ENCODE measurements at places on chromosomes 7 and 10. TPM values are rescaled to one million over a fixed set of nuclear protein-coding genes. Genes with fewer than 3 reads are reported as not detected.

- no peak for DNase-seq
These were observed 15.4 kb upstream of the FZD9 start for GRCh38 chr7:73418113-73418703.

Gene ZNF398
- 12.1 TPM for total RNA-seq

- DNase-seq, result no peak
These were observed 6.9 kb downstream of the RET start for GRCh38 chr10:43083764-43084163.

DNA sequence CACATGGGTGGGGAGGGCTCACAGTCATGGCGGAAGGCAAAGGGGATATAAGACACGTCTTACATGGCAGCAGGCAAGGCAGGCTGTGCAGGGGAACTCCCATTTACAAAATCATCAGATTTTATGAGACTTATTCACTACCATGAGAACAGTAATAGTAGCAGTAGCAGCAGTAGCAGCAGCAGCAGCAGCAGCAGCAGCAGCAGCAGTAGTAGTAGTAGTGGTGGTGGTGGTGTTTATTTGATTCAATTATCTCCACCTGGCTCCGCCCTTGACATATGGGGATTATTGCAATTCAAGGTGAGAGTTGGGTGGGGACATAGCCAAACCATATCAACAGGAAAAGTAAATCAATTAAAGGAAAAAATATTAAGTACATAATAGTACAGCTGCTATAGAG, 184.7 kb downstream of the LRMDA start:
- no peak for DNase-seq

DNA sequence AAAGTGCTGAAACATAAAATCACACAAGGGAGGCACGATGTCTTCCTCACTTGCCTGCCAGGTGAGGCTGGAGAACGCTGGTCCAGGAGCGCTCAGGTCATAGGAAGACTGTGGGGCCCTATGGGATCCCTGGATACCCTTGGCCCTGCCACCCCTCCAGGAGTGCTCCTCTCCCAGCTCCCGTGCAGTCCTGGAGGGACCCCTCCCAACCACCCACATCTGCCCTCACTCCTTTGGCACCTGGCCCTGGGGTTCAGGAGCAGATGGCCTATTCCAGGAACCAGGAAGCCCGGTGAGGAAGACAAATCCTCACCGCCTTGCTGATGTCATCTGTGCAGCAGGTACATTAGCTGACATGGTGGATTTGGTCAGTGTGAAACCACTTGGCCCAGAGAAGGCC, 3.7 kb upstream of the CXCL12 start:
- DNase-seq, result peak; percentile 71

GRCh38 chr10:32318476-32318896, 28.5 kb downstream of the EPC1 start:
- no peak for DNase-seq

Gene ANK3
- total RNA-seq, result 6.1 TPM

DNA sequence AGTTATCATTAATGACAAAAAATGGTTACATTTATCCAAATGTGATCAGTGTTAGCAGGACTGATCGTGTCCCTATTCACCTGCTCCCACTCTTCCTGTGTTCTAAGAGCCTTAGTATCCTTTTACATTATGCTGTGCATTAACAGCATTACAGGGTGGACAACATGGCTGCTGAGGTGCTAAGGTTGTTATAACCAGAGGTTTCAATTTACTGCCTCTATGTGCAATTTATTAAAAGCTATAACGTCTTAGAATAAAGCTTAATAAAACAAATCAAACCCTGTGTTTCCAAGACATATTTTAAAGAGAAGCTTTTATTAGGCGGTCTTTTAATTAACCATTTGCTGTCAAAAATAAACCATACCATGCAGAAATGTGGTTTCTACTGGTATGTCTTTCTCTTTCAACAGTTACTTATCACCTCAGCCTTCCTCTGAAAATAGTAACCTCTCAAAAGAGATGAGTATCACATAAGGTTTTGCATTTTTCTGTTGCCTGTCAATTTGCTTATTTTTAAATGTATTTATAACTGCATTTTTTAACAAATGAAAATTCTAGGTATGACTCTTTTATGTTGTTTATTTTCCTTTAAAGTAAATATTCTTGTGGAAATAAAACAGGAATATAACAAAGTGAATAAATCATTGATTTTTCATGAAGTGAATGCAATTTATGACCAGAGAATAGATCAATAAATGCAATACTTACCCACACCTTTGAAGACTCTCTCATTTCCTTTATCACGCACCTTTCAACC, 849.8 kb upstream of the SORCS1 start:
- DNase-seq, result no peak

Gene OR9A2
- not detected for total RNA-seq

- DNase-seq, result no peak
These were observed 6.4 kb upstream of the MYL10 start for GRCh38 chr7:101635484-101635883.

GRCh38 chr7:106896231-106896630, 31.1 kb downstream of the PIK3CG start:
- no peak for DNase-seq

- no peak for DNase-seq
These were observed 205.9 kb downstream of the MBL2 start for GRCh38 chr10:52566471-52567246.

Gene MYL10
- total RNA-seq, result not detected

Gene ACSL5
- total RNA-seq, result 13.1 TPM

- DNase-seq, result no peak
These were observed 69.5 kb upstream of the GDF10 start for GRCh38 chr10:47230482-47230881.

Gene KIAA1217
- 11.8 TPM for total RNA-seq

Gene NYAP1
- 0.86 TPM for total RNA-seq

Gene SEMA4G
- total RNA-seq, result 1.1 TPM

Gene FOXI2
- 0.14 TPM for total RNA-seq

DNA sequence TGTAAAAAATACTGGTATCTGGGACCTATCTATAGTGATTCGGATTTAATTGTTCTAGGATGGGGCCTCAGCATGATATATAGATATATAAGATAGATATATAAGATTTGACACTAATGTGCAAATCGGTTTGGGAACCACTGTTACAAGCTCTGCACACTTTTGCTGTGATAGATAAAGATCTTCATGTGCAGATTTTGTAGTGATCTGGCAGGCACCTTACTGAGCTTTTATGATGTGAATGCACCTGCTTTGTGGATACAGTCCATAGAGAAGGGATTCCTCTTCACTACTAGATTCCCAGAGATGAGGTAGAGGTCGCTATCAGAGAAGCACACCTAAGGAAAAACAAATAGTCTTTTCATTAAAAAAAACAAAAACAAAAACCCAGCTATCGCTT, 33.3 kb upstream of the PCGF5 start:
- no peak for DNase-seq

DNA sequence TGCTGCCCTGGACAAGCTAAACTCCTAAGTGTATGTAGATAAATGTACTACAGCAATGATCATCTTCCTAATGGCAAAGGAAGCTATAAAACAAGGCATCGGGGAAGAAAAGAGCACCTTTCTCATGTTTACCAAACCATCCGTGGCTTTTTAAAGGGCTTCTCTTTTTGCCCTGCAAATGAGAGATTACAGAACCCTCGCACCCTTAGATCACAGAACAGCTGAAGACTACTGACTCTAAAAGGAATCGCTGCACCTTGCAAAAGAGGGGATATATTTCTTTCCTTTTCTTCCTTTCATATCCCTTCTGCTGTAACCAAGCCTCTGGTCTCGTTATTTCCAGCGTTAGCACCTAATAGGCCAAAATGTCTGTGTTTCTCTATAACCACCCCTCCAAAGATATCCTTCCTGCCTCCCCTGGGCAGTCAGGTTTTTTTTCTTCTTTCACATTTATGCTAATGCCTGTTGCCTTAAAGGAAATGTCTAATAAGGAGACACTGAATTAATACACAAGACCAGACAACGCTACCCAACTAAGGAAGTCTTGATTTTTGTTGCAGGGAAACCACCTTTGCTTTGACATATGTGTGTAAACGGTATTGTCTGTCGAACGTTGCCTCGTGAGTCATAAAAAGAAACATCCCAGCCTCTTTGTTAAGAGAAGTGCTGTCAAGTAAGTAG, 10.5 kb downstream of the ST8SIA6 start:
- no peak for DNase-seq

GRCh38 chr10:70664702-70665195, 7.6 kb upstream of the ADAMTS14 start:
- DNase-seq, result no peak

DNA sequence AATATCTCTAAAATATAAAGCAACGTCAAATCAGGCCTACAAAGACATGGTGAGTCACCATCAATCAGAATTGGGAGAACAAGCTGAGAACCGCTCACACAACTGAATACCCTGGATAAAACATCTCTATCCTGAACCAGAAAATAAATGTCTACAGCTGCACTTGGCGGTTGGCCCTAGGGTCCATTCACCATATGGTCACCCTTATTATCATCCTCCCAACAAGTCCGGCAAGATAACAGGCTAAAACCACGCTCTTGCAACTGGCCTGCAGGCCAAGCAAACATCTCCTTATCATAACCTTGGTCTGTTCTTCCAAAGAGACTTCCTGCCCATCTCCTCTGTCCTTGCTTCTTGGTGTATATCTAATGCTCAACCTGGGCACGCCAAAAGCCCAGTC, 310.7 kb downstream of the CALN1 start:
- no peak for DNase-seq

Data from posterior vena cava (tissue), 2 donors.